ENCODE measurements at places on chromosomes 11 and 22.

- DNase-seq, result no peak
Observed at GRCh38 chr11:116991491-116991890, 106.7 kb downstream of the SIK3 start.

- no peak for DNase-seq
Observed at GRCh38 chr11:34907934-34908593, 8.1 kb downstream of the APIP start.

GRCh38 chr11:111759778-111760407 lies 6.3 kb downstream of the PPP2R1B start:
- DNase-seq, result no peak

DNA sequence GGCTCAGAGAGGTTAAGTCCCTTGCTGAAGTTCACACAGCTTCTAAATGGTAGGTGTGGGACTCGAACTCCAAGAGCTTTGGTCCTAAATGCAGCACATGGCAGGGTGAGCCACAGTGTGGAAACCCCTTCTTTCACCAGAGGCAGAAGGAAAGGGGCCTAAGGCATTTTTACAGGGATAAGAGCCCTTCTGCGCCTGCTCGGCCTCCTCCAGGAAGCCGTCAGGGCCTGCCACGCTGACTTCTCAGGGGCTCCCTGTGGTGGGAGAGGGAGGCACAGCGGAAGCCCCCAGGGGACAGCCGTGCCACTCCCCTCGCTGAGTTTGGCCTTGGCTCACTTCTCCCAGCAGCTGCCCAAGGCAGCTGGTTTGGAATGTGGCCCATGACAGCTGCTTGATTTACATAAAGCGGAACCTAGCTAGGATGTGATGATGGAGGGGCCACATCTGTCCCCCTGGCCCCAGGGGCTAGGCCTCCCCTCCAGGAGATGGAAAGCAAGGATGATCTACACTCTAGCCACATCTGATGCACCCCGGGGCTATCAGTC lies 35.4 kb downstream of the CD82 start:
- DNase-seq, result no peak

- DNase-seq, result no peak
Observed at GRCh38 chr11:14544611-14545010, 24.4 kb upstream of the PSMA1 start.

GRCh38 chr11:113705871-113706655 lies at the start of gene TMPRSS5:
Gene TMPRSS5 (minus strand): TSS chr11:113706308. CDS start chr11:113706224, 84 bp downstream.
- no peak for DNase-seq

DNA sequence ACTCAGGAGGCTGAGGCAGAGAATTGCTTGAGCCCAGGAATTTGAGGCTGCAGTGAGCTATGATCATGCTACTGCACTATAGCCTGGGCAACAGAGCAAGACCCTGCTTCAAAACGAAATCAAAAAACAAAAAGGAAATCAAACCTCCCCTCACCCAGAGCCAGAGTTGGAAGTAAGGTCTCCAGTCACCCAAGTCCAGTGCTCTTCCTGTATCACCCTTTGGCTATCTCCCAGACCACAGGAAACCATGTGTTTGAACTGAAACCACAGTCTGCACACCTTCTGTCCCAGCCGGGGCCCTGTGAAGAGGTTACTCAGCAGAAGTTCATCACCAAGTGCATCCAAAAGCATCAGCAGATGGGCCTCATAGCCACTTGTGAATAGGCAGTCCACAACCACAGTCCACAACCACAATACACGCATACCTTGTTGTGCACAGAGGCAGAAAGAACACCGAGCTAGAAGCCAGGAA lies 4.6 kb downstream of the MYH9 start:
- no peak for DNase-seq

GRCh38 chr22:22674467-22674866 lies 30.1 kb downstream of the GGTLC2 start:
- no peak for DNase-seq

DNA sequence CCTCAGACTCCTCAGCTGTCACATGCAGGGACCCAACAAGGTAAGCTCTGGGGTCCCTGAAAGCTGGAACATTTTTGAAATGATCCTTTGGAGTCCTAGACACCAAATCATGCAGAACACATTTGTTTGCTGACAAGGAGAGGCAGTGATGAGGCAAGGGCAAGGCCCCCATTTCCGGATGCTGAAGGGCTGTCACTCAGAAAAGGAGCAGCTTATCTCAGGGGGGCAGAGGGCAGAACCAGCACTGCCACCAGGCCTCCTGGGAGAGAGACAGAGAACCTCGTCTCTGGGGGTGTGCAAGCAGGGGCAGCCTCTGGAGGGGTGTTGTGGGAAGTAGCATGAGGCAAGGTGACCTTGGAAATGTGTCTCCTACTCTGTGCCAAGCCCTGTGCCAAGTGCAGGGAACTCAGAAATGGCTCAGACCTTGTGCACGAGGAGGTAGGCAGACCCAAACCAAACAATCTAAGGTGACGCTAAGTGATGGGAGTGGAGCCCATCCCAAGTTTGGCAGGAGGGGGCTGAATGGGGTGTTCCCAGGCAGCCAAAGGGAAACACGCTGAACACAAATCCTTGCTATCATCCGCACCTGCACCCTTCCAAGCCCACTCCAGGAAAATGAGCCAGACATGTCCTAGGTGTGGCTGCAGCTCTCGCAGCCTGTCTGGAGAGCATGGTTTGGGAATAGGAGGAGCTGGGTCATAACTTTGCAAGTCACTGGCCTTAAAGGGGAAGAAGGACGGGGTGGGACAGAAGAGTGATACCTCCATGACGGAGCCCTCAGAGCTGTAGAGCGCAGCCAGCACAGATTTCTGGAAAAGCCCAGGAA lies 94.2 kb downstream of the PDE2A start:
- no peak for DNase-seq

- peak; percentile 63 for DNase-seq
Observed at GRCh38 chr11:126345759-126346585, 9.5 kb upstream of the ST3GAL4 start.

DNA sequence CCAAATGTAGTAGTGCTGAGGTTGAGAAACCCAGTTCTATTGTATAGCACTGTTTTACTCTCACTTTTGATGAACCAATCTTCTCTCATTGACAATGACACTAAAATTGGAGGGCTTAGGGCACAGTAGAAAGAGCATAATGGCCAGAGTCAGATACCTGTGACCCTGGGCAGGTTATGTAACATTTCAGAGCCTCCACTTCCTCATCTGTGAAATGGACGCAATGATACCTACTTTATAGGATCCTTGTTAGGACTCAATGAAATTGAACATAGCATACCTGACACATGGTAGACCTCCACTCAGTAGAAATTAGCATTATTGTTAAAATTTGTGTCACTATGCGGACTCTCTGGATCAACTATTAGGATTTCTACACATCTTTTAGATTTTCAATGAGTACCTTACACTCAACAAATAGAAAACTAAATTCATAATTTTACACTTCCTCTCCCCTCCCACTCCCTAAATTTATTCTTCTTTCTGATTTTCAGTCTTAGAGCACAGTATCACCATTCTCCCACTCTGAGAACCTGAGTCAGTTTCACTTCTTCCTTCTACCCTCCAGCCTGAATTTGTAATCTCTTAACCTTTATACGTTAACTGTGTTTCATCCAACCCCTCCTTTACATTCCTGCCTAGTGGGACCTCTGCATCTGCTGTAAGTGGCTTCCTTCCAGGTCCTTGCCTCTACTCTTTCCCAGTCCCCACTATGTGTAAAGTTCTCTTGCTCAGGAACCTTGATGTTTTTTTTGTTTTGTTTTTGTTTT lies 78.3 kb downstream of the MICAL2 start:
- no peak for DNase-seq

DNA sequence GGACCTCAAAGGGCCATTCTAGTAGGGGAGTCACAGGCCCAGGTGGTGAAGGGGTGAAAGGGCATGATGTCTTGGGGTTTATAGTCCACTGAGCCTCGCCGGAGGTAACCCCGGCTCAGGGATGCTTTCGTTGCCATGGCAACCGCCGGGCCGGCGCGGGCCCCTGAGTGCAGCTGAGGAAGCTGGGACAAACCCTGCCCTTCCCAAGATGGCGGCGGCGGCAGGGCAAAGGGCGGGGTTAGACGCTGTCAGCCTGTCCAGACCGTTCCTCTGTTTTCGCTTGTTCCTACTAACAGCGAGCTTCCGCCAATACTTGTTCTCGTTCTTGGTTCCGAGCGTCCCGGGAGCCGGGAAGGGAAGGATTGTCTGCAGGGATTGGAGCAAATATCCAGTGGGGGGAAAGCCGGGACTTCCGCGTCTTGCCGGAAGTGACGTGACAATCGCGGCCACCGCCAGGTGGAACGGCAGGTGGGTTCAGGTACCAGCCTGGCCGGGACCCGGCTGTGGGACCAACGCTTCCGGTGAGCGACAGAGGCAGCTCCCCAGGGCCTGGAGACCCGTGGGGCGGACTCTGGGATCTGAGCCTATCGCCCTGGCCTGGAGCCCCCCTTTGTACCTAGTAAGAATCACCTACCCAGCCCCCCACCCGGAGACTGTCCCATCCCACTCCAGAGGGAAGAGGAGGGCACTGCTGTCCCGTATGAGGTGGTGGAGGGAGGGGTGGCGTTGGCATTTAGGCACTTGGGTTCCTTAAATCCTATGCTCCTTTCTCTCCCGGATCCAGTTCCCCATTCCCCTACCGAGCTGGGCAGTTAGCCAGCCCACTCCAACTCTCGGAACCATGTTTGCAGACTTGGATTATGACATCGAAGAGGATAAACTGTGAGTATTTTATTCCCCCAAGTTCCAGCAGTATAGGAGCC lies at the start of gene PICK1:
TSS of gene PICK1 (plus strand) at position 436 of the 923 bp plus-strand sequence. CDS start at position 842, 406 bp downstream.
- DNase-seq, result peak; percentile 63

GRCh38 chr11:123742724-123743120 lies 1.3 kb upstream of the ZNF202 start:
- no peak for DNase-seq

GRCh38 chr11:119091178-119091577 lies 6.5 kb downstream of the HMBS start:
- DNase-seq, result no peak

DNA sequence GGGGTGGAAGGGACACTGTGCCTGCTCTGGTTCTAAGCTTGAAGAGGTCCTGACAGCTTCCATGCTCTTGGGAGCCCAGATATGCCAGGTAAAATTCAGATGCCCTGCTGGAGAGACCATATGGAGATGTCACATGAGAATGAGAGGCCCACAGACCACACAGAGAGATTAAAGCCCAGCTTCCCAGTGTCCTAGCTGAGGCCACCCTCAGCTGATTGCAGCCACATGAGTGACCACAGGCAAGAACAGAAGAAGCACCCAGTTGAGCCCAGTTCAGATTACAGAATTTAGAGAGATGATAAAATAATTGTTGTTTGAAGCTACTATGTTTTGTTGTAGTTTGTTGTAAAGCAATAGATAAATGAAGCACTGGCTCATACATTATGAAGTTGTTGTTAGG lies 14.4 kb upstream of the PVALB start:
- DNase-seq, result no peak

All from AG09319 (cell line).